ENCODE measurements at places on chromosomes 16 and 17. TPM values are rescaled to one million over a fixed set of nuclear protein-coding genes. Genes with fewer than 3 reads are reported as not detected.
A peak's percentile ranks its signal among the peaks of the same experiment; 100 is the strongest.

The JPH3 gene
- total RNA-seq, result 0.10 TPM

DNA sequence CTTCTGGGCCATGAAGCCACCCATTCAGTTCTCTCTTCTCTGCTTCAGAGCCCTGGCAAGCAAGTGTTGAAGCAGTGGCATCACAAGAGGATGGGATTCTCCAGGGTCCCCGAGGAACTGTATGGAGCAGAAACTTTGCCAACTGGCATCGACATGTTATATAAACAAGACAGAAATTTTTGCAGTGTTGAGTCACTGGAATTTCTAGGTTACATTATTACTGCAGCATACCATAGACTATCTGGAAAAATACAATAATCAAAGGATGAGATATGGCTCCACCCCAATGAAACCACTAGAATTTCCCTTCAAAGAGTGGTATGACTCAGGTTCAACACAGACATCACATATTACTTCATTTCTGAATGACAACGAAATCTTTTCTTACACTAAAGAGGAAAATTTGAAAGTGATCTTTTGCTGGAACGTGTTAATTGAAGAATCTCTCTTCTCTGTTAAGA, 343.0 kb upstream of the DYNLRB2 start:
- DNase-seq, result peak; percentile 26

The DCXR gene
- 36.7 TPM for total RNA-seq

- no peak for DNase-seq
These were observed 42.0 kb downstream of the ADCY7 start for GRCh38 chr16:50308237-50308965.

DNA sequence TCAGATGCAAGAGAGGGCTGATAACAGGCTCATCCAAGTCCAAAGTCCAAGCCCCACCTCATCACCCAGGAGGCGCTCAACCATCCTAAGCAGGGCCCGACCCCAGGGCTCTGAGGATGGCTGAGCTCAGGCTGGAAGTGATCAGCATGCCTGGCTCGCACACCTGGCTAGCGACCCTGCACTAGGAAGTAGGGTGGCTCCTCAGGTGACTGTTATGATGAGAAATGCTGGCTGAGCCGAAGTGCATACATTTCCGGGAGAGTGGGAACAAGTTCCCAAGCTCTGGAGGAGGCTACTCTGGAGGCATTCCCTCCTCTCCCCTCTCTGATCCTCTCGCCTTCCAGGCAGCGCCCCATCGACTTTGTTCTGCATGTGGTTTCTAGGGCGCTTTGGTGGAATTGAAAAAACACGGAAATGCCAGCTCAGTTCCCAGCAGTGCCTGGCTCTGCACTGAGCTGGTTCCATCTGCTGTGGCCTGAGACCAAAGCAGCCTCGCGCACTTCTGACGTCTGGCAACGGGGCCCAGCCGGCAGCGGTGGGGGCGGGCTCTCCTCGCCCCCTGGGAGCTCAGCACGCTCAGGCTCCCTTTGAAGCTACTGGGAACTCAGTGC, 130.3 kb downstream of the IRF8 start:
- DNase-seq, result peak; percentile 79

- DNase-seq, result no peak
These were observed 276.8 kb downstream of the SEC14L1 start for GRCh38 chr17:77417575-77417974.

DNA sequence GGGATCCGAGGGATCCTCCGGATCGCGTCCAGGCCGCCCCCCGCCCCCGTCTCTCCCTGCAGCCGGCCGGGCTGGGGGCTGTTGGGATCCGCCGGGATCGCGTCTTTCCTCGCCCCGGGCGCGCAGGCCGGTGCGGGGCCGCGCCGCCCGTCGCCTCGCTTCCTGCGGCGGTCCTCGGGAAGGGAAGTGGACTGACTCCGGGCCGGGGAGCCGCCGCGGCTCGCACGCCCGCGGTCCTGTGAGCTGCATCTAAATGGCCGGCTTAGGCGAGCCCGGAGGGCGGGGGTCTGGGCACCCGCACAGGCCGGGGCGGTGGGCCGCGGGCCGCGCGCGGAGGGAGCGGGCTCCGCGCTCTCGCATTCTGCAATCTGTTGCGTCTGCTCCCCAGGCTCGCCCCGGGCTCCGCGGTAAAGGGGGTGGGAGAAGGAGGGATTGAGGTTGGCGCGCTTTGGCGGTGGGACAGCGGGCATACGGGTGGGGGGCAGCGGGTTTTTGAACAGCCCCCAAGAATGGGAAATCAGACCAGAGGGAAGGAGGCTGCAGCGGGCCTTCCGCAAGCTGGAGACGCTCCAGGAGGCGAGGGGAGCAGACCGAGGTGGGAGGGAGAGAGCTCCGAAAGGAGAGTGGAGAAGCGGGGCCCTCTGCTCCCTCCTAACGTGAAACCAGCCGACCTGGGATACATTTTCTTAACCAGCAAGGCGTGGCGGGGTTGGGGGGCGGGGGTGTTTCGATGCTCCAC, 2.2 kb downstream of the TMEM132E start:
- DNase-seq, result no peak

DNA sequence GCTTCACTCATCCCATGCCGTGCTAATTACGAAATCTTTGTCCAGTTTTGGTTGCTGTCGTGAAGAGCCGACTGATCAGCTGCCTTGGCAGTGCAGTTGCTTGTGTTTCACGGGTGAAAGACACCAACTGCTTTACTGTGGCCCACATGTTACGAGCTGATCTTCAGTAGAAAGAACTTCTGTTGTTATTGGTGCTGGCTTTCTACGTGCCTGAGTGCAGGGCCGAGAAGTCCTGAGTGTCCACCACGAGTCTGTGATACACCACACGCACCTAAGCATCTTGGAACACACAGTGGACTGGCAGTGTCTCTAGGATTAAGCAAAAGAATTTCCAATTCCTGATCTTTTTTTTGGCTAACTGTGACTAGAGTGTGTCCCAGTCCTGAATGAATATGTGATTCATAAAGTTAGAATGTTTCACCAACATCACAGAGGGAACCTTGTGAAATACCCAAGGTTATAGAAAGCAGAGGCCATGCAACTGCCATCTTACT, 70.4 kb upstream of the CLEC18A start:
- peak; percentile 32 for DNase-seq

GRCh38 chr16:13390093-13390985, 488.9 kb downstream of the SHISA9 start:
- DNase-seq, result peak; percentile 5

DNA sequence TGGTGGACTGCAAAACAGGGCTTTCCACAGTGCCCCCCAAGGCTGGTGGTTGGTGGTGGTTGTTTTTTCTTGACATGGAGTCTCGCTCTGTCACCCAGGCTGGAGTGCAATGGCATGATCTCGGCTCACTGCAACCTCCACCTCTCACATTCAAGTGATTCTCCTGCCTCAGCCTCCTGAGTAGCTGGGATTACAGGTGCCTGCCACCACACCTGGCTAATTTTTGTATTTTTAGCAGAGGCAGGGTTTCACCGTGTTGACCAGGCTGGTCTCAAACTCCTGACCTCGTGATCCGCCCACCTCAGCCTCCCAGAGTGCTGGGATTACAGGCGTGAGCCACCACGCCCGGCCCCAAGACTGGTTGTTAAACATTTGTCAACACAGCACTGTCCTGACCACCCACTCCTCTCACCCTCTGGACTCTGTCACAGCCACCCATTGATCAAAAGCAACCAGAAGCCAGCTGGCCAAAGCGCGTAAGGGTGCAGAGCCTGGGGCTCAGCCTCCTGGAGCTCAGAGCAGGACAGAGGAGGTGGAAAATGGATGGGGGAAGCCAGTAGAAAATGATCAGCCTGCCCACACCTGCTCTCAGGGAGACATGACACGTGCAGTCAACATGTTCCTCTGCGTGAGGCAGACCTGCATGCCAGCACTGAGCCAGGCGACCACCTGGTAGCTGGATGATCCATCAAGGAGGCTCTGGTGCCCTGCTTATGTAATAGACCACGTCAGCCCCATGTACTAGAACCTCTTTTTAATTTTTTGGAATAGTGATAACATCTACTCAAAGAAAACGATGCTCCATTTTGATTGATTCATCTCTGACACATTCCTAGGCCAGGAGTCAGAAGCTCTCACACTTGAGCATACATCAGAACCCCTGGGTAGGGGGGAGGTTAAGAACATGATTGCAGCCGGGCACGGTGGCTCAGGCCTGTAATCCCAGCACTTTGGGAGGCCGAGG, 14.8 kb upstream of the OSGIN1 start:
- DNase-seq, result no peak

DNA sequence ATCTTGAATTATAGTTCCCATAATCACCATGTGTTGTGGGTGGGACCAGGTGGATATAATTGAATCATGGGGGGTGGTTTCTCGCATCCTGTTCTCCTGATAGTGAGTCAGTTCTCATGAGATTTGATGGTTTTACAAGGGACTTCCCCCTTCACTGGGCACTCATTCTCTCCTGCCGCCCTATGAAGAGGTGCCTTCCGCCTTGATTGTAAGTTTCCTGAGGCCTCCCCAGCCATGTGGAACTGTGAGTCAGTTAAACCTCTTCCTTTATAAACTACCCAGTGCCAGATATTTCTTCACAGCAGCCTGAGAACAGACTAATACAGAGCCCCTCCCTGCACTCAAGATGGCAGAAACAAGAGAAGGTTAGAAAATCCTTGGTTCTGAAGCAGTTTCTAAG, 26.4 kb downstream of the LDAF1 start:
- no peak for DNase-seq

GRCh38 chr17:81867991-81868673, 3.0 kb downstream of the ARHGDIA start:
- DNase-seq, result no peak

DNA sequence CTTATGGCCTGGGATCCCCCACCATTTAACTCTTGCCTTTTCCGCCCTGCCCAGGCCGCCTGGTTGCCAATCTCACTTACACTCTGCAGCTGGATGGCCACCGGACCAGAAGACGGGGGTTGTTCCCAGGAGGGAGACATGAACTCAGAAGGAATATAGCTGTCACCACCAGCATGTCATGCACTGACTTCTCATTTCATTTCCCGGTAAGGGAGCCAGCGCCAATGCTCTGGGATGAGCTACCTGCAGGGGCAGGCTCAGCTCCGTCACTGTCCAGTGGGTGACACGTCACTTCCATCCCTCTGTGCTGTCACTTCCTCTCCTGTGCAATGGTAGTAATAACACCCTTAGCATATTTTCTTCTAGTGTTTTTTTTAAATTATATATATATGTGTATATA, 26.7 kb downstream of the ITGAL start:
- no peak for DNase-seq

DNA sequence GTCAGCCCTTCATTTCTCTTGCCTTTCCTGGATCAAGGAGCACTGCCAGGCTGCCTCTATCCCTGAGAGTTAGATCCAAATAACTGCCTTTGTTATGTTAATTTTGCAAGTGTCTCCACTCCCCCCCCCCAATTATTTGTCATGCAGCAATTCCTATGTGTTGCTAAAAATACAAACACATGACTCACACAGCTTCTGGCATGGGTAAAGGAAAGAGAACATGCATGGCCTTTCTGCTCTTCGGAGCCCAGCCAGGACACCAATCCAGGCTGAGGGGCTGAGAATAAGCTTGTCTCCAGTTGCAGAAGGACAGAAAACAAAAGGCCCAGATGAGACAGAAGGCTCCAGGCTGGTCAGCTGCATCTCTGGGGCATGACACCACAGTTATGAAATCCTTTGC, 148.0 kb upstream of the TNRC6C start:
- peak; percentile 76 for DNase-seq

DNA sequence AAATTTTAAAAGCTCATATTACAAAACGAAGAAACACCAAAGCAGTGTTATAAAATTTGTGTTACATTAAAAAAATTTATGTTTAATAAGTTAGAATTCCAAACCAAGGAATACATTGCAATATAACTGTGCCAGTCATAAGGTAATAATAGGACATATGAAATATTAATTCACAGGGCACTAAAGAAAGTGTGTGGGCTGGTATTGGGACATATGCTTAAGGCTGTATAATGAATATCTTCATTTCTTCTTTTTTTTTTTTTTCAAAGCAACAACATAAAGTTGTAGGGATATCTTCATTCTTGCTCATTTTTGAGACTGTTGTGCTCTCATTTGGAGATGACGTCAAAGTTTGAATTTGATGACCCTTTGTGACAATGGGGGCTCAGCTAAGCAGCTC, 17.5 kb upstream of the FBXO47 start:
- DNase-seq, result no peak

The SDR42E1 gene
- total RNA-seq, result 7.9 TPM

- no peak for DNase-seq
These were observed 181.9 kb downstream of the SNX29 start for GRCh38 chr16:12158428-12158827.

DNA sequence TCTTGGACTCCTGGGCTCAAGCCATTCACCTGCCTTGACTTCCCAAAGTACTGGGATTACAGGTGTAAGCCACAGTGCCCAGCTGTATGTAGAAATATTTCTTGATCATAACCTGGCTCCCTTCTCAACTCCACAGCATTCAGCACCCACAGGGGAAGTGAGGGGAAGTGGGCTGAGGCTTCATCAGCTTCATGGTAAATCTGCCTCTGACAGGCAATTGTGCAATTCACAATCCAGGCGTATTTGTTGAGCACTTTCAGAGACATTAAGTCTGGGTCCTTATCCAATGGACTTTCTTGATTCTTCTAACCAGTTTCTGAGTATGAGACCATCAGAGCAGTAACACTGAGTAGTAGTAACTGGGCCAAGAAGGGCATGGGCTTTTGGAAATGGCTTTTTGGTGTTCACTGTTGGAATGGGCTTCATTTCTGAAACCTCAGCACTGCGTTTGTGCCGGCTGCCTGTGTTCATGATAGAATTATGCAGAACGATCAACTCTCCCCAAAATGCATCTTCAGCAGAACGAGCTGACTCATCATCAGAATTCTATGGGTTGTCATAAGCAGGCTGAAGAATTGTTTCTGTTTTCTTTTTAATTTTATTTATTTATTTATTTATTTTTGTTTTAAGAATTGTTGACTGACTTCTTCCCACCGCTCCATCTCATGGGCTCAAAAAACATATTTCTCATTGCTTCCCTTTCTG, 28.9 kb downstream of the FAM20A start:
- DNase-seq, result no peak

DNA sequence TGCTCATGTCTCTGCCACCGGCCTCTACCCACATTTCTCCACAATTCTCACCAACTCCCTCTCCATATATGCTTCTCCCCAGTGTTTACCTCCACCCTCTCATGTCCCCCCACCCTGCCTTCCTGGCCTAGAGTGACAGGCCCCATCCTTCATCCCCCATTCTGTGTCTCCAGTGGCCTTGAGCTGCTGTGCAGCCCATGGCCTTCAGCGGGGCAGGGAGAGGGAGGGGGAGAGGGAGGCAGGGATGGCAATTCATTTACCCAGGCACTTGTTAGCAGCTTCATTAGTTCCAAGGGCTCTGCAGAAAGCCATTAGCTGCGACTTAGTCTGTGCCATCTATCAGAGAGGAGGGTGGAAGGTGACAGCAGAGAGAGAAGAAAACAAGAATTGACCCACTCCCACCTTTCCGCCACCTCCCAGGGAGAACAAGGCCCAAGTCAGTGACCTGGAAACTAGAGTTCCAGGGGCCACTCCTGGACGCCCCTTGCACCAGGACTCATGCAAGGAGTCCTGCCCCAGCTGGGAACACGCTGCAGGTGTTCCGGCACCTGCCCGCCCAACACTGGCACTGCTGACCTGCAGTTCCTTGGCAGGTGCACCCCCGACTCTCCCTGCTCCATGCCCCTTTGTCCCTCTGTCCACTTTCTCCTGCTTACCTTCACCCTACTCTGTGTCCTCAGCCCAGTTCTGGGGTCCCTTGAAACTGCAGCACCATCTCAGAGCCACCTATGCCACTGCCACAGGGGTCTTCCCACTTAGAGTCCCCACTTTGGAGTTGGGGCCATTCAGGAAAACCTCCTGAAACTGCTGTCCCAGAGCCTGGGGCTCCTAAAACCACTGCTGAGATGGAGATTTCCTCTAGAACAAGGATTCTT, 23.5 kb upstream of the PYY start:
- no peak for DNase-seq

GRCh38 chr16:76121636-76122035, 155.6 kb upstream of the CNTNAP4 start:
- peak; percentile 23 for DNase-seq

All from tongue (tissue), 3 donors.